Progenitor cell of endocrine pancreas (in vitro differentiated cells): ENCODE measurements at places on chromosomes 11 and 22. TPM values are rescaled to one million over a fixed set of nuclear protein-coding genes. Genes with fewer than 3 reads are reported as not detected.

The KDM2A gene
- 102 and 108 TPM in 2 replicates for total RNA-seq

The OR4D5 gene
- 0.53 TPM in 1 of 2 replicates, not detected in the other for total RNA-seq

The SLC43A1 gene
- 46.9 and 48.5 TPM in 2 replicates for total RNA-seq

The OR52K2 gene
- total RNA-seq = not detected in 2 replicates

The PTDSS2 gene
- total RNA-seq = 48.2 and 50.4 TPM in 2 replicates

The FAM181B gene
- total RNA-seq = 8.9 and 11.3 TPM in 2 replicates

The RHOG gene
- total RNA-seq = 21.4 and 25.0 TPM in 2 replicates

The MS4A6A gene
- not detected in 2 replicates for total RNA-seq

- no peak for DNase-seq
These were observed 21.6 kb downstream of the MGAT3 start for GRCh38 chr22:39478441-39478850.

DNA sequence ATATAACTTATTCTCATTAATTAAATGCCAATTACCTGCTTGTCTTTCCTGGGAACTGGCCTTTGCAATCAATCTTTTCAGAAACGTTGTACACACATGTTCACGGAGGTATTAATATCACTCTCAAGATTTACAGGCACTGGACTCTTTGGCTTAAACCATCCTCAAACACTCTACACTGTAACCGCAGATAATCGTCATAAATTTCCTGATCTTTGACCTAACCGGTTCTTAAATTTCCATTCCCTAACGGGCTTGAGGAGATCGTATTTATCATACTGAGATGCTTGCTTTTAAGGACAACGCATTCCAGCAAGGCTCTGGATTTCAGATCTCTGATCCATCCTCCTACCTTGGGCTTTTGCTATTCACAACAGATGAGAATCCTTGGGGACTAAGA, 72.8 kb downstream of the ARL14EP start:
- DNase-seq = no peak

GRCh38 chr11:55895216-55895615, 12.1 kb downstream of the TRIM51 start:
- DNase-seq = no peak

DNA sequence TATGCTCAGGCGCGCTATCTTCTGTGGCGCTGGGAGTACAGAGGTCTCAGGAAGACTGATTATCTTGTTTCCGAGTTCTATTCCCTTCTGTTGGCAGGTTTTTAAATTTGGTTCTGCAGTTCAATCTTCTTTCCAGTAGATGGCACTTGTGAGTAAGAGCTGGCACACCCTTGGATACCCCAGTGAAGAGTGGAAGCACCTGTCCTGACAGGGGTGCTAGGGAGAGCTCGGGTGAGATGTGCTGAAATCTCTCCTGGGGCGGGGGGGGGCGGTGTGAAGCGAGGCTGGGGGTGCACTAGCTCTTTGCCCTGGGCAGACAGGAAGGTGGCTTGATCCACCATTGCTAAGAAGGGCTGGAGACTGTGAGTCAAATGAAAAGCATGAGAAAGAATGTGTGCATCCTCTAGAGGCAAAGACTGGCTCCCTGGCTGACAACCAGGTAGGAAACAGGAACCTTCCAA, 679.9 kb upstream of the CCDC179 start:
- peak; percentile 17 for DNase-seq

DNA sequence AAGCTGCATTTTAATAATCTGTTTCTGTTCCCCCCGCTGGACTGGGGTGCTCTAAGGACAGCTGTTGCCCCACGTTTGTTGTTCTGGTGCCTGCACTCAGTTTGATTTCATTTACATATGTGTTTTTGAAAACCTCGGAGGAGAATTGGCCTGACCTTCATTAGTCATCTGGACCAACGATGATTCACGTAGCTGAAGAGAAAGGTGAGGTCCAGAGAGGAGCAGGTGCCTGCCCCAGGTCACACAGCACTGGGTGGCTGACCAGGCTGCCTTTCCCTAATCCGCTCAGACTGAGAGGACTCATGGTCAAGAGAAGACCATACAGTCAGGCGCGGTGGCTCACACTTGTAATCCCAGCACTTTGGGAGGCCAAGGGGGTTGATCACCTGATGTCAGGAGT, 3.8 kb downstream of the CSDC2 start:
- no peak for DNase-seq

DNA sequence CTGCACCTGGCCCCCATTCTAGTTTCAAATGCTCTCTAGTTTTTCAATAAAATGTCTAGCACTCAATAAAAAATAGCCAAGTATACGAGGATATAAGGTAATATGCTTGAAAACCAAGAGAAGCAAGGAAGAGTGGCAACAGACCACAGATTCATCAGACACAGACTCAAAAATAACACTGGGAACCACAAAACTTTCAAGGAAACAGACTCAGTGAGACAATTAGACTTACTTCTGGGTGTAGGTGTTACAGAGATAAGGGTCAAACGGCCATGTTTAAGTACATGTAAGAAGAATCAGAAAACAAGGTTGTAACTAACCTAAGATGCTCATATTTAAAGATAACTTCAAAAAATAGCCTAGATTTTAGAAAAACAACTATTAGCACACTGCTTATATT, 67.0 kb downstream of the TRMU start:
- no peak for DNase-seq

GRCh38 chr11:118572981-118573550, 857 bp downstream of the ARCN1 start:
- no peak for DNase-seq

DNA sequence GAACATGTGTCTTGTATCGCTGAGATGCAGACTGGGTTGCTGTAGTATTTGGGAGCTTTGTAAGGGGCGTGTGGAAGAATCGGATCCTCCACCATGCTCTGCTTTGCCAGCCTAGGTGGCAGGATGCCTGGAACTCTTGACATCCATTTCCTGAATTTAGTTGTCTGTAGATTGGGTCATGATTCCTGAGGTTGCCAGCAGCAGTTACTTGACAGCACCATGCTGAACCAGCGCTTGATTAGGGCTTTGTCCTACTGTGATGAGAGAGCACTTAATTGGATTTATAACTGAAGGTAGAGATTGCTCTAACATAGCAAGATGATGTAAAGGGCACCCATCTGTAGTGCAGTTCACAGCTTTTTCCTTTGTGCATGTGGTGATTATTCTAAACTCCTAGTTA, 75.6 kb upstream of the HORMAD2 start:
- DNase-seq = no peak

- DNase-seq = no peak
These were observed 1.9 kb upstream of the TMEM41B start for GRCh38 chr11:9316334-9316733.

DNA sequence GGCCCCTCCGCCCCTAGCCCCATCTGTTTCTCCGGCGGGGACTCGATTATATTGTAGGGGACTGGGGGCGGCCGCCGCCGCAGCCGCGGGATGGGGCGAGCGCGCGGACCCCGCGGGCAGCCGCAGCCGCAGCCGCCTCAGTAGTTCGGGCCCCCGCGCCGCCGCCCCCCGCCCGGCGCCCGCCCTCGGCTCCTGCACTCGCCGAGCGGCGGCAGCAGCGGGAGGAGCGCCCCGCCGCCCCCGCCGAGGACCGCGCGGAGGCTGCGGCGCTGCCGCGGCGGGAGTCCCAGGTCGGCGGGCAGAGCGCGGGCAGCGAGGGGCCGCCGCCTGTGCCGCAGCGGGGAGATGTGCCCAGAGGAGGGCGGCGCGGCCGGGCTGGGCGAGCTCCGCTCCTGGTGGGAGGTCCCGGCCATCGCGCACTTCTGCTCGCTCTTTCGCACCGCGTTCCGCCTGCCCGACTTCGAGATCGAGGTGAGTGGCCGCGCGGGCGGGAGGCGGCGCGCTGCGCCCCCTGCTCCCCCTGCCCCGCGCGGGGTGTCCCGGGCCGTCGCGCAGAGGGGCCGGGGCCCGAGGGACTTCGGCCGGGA, at the start of gene CECR2:
Gene CECR2 (plus strand): TSS at position 22 of the 587 bp plus-strand sequence. CDS start 324 bp downstream, at position 346.
- DNase-seq = peak; percentile 51

GRCh38 chr11:125943661-125944349, 2.0 kb upstream of the VSIG10L2 start:
- no peak for DNase-seq

DNA sequence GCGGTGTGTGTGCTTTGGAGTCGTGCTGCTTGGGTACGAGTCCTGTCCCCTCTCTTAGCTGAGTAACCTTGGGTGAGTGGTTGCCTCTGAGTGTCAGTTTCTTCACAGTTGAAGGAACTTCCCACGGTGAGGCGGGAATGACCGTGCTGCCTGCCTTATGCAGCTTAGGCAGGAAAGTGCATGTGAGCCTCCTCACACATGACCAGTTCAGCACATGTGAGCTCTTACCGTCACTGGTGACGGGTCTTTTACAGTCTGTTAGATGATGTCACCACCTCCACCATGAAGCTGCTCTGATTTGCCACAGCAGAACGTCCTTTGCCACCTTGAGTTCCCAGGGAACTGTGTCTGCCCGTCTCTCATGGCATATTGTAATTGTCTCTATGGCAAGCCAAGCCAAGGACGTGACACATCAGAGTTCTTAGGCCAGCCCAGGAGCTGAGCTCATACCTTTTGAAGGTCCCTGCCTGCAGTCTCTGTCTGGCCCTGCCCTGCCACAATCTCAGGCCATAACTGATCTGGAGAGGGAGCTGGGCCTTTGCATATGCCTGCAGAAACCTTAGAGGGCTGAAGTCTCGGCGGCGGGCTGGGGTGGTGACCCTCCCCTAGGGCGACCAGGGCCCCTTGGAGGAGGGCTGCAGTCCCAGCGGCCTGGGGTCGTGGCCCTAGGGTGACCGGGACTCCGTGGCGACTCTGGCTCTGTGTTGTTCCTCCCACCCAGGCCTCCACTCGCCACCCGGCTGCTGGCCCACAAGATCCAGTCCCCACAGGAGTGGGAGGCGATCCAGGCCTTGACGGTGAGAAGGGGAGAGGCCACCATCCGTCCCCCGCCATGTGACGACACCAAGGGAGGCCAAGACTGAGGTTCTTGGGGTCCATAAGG, 7.8 kb downstream of the GGA1 start:
- DNase-seq = no peak

DNA sequence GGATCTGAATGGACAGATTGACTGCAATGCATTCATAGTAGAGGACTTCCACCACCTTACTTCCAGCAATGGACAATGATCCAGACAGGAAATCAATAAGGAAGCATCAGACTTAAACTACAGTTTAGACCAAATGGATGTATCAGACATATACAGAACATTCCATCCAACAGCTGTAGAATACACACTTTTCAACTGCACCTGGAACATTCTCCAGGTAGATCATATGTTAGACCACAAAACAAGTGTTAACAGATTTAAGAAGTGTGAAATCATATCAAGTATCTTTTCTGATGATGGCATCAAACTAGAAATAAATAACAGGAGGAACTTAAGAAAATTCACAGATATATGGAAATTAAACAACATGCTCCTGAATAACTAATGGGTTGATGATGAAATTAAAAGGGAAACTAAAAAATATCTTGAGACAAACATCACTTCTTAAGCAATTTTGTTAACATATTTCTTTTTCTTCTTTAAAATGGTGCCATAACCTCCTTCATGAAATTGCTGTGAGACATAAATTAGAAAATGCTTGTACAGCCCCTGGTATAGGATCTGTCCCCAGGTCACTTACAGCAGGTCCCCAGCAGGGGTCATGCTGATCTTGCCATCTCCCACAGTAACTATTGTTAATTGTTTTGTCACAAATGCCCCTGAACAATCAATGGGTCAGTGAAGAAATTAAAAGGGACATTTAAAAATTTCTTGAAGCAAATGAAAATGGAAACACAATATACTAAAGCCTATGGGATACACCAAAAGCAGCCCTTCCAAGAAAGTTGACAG, 100.0 kb upstream of the OR4B1 start:
- no peak for DNase-seq

DNA sequence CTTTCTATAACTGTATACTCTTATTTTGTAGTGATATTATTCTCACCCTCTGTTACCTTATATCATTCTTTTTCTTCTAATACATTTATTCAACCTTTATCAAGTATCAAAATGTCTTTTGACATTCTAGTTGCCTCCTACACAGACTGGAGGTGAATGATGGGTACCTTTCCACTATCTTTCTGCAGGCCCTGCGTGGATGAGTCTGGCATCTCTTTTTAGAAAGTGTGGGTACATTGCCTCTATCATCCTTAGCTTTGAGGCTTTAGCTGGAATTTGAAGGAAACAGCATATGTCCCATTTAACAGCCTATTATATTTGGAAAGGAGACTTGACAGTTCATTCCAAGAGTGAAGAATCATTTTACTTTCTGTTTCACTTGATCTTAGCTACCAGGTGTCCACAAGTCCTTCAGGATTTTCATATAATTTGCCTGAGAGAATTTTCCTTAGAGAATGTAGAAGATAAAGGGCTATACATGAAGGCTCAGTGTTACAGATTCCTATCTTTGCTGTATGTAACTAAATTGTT, 192.0 kb downstream of the CWF19L2 start:
- no peak for DNase-seq

DNA sequence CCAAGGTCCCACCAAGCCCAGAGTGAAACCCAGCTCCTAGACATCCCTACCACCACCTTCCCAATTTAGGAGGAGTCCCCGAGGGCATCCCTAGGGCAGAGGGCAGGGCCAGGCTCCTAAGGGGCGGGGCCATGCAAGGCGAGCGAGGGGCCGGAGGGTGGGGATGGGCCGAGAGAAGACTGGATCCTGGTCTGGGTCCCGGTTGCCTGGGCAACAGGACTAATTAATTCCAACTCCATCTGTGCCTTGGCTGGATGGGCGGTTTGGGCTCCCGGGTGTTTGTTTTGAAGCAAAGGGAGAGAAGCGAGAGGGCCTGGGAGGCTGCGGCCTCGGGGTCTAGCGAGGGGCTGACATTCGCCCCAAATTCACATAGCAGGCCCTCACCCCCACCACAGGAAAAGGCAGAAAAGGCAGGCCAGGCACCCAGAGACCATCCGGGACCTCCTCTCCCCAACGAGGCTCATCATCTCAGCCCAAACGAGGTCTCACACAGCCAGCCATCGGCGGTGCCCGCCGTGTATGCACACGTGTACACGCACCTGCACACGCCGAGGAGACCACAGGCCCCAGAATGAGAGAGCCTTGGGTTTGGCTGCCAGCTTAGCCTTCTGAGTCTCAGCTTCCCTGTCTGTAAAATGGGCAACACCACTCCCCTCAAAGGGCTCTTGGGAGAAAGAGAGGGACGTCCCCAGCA, 23.9 kb downstream of the ELFN2 start:
- DNase-seq = no peak

GRCh38 chr22:40572976-40573375, 63.5 kb downstream of the MRTFA start:
- no peak for DNase-seq

DNA sequence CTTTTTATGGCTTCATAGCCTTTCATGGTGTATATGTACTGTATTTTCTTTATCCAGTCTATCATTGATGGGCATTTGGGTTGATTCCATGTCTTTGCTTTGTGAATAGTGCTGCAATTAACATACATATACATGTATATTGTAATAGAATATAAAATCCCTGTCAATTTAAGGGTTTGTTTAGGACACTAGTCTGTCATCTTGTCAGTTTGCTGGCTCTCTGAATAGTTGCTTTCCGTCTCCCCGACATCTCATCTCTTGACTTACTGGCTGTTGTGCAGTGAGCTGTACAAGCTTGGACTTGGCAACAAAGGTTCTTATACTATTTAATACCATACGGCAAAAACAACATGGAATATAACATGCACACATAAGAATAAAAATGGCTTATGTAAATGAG, 1487.5 kb downstream of the LRRC4C start:
- no peak for DNase-seq
